Psoas muscle (tissue), 8 donors: ENCODE measurements at places on chromosomes 3 and 15.

DNA sequence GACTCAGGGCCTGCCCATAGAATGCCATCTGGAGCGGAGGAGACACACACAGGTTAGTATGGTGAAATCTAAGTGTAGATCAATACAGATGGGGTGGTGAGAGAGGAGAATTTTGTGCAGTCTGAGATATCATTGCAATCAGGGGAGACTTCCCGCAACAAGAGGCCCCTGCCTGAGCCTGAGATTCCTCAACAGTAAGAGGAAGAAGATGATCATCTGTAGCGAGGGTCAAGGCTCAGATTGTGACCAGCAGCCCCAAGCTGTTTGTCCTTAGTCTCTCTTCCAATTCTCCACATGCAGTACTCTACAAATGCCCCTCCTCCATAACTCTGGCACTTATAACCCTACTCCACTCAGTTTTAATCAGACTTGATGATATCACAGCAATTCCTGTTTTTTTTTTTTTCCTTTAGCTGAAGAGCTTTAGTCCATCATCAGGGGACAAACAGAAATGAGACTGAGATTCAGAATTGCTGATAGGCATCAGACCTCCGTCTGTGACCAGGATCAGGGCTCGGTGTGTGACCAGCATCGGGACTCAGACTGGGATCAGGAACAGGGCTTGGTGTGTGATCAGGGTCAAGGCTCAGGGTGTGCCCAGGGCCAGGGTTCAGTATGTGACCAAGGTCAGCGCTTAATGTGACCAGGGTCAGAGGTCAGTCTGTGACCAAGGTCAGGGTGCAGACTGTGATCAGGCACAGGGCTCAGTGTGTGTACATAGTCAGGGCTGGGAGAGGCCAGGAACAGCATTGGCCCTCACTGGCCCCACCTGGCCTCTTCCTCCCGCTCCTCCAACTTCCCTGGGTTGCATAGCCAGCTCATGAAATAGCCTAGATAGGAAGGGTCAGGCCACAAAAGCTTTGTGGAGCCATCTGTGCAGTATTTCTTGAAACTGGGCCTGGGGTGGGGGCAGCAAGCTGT, 14.1 kb downstream of the LOXL1 start:
- DNase-seq, result no peak

GRCh38 chr15:100891307-100892012, 11.8 kb downstream of the ALDH1A3 start:
- DNase-seq, result no peak

DNA sequence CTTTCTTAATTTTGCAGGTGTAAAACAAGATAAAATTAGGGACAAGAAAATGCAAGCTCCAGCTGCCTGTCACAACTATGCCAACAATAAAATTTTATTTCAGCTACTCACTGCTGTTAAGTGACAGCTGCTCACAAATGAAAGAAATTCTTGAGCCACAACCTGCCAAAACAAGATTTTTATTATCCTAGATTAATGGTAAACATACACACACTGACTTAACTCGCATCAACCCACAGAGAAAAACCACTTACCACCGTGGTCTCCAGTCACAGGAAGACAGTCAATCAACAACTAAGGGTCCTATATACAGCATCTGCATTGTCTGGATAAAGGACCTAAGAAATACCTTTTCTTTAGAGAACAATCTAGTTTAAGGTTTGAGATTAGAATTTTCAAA, 31.3 kb downstream of the EFL1 start:
- no peak for DNase-seq

DNA sequence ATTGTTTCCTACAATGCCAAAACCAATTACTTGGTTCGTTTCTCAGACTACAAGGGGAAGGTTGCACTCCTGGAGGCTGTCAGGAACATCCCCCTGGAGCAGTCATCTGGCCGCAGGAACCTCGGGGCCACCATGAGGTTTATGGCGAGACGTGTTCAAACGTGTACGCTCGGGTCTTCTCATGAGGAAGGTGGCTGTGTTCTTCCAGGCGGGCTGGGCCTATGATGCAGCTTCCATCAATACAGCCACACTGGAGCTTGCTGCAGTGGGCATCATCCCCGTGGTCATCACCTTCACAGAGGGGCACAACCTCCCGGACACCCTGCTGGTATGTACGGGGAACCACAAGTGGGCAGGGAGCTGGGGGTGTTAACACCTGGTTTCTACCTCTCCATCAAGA, 94.5 kb upstream of the COL6A5 start:
- DNase-seq, result no peak

GRCh38 chr3:72554689-72555088, 293.6 kb downstream of the SHQ1 start:
- DNase-seq, result no peak

DNA sequence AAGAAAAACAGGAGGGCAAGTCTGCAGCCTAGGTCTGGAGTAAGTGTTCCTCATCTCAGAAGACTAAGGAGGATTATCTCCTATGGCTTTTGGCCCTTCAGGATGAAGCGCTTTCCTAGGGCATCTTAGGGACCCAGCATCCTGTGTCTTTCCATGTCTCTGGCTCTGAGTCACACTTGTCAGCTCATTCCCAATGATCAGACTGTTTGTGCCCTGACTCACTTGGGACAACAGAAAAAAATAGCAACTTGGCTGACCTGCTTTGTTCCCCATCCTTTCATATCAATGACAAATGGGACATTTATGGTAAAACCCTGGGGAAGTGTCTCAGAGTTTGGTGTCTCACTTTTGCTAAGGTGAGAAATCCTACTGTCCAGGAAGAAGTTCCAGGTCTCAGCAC, 76.2 kb upstream of the OXTR start:
- DNase-seq, result no peak

DNA sequence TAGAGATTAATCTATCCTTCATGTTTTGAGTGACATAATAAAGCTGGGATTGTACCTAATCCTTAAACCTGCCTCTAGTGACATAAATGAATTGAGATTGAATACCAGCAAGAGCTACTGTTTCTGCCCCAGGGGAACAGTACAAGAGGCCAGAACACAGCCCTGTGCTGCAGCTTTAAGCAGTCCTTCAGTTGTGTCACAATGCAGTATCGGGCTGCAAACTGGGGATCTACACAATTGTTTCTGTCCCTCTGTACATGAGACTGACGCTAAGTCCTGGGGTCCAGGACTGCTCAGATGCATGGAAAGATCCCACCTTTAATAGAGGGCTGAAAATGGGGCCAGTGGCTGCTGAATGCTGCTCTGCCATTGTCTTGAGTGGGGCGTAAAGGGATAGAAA, 87.5 kb downstream of the MINAR1 start:
- no peak for DNase-seq

DNA sequence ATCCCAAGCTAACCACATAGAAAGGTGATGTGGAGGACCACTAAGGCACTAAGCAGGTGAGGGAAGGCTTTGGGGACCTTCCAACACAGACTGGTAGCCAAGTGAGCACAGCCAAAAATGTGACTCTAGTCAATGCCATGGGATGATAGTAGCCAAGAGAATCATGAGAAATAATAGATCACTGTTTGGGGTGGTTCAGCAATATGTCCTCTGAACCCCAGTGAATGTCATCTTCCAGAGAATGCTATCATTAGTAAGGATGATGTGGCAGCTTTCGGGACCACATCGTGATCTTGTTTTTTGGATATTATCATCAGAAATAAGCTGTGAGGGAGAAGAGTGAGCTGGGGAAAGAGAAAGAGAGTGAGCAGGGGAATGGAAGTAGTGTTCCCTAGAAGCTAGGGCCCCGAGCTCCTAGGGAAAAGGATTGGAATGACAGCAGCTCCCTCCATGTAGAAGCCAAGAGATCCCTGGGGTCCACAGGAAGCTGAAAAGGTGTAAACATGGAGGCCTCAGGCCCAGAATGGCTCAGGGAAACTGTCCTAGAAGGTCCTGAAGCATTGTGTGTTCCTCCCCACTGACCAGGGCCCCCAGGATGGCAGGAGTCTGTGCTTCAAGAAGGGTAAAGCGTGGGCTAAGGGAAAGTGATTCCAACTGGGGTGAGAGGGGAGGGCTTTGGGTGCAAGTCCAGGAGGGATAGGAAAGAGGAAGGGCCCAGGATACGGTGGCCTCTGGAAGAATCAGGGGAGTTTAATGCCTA, 56.6 kb upstream of the KLF13 start:
- DNase-seq, result peak; percentile 35

GRCh38 chr3:138901567-138901966, 45.4 kb downstream of the FOXL2 start:
- DNase-seq, result no peak

DNA sequence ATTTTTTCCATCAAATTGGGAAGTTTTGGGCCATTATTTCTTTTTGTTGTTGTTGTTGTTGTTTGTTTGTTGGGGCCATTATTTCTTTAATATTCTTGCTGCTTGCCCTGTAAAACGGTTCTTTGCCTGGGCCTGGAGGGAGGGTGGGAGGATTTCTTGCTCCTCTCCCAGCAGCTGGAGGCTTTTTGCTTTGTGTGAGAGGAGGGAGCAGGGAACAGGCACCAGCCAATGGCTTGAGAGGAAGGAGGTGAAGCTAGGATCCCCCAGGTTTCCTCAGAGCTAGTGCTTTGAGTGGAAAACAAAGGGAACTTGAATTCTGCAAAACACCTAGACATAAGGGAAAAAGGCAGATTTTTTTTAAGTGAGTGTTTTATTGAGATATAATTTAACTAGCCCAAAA, 61.2 kb upstream of the DNAJC19 start:
- no peak for DNase-seq
